ENCODE measurements at places on chromosomes 16 and 17.
A peak's percentile ranks its signal among the peaks of the same experiment; 100 is the strongest.

- peak; percentile 29 for DNase-seq
Observed at GRCh38 chr17:82911822-82912221, 72.0 kb upstream of the ZNF750 start.

DNA sequence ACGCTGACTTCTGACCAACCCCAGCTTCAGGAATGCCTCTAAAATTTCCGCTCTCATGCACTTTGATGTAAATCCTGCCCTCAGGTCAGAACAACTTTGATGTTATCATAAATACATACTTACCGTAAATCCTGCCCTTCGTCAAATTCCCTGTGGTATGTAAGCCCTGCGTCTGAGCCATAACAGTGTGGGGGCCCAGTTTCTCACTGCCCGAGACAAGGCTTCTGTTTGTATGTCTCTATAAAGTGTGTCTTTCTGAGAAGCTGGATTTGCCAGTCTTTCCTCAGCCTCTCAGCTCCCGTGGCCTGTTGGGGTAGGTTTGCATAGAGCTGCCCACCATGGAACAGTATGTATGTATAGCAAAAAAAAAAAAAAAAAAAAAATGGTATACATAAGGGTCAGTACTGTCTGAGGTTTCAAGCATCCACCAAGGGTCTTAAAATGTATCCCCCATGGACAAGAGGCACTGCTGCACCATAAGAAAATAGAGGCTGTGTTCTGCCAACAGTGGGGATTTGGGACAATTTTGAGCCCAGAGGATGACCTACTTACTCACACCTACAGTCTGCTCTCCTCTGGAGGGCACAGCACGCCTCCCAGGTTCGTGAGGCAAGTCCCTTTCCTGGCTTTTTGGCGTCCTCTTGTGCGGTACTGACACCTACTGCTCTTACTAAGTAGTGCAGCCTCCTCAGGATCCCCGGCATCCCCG is 17.5 kb downstream of the PRMT7 start:
- peak; percentile 85 for DNase-seq

- peak; percentile 74 for DNase-seq
Observed at GRCh38 chr16:81548876-81549546, 104.4 kb downstream of the CMIP start.

DNA sequence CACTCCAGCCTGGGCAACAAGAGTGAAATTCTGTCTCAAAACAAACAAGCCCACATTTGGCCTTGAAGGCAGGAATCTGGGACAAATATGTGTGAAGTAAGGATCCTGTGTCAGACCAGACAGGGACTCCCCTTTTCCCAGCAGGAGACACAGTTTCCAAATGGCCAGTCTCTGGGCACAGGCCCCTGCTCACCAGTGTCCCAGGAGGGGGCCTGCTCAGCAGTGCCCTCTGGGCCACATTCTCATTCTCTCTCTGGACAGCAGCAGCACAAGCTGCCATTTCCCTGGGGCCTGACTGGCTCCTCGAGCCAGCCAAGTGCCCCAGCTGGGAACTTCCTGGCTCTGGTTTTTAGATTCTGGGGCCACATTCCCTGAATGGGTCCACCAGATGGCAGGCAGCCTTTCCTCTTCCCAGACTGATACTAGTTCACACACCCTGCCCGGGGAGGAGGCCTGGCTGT is 11.7 kb upstream of the MNT start:
- DNase-seq = no peak

DNA sequence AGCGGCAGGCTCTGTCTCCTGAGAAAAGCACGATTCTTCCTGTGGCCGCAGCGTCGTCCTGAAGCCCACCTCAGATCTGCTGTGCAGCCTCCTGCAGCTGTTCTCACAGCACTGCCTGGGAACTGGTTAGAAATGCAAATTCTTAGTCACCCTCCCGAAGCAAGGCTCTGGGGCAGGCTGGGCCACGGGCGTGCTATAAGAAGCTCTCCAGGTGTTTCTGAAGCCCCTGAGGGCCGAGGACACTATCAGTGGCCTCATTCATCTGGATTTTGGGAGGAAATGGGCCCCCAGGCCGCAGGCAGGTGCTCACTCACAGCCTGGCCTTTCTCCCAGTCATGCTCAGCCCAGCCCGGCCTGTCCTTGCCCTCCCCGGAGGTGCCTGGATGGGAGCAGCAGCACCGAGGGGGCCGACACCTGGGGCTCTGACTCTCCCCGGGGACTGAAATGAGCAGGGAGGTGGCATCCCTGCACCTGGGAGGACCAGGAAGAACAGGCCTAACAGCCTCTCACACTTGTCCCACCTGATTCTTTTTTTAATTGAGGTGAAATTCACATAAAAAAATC is 10.4 kb upstream of the NLRC3 start:
- DNase-seq = no peak

DNA sequence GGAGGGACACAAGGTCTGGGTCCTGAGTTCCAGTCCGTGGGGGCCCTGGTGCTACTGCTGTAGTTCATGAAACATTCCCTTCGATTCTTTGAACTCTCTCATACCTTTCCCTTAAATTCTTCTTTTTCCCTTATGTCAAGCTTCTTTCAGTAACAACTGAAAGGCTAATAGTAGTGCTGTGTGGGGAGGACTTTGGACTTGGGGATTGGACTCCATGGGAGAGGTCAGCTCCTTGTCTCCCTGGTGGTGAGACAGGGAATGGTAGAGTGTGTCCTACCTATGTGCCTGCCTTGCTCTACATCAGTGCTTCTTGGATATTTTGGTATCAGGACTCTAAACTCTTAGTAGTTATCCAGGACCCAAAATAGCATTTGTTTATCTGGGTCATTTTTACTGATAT is 628.1 kb downstream of the WWOX start:
- DNase-seq = no peak

All from NB4 (cell line).